ENCODE measurements at places on chromosomes 5 and 9. TPM values are rescaled to one million over a fixed set of nuclear protein-coding genes. Genes with fewer than 3 reads are reported as not detected.

CNTNAP3 gene
- 5.4 TPM for total RNA-seq

NIM1K gene
- 0.23 TPM for total RNA-seq

GABRA1 gene
- total RNA-seq: not detected

GRM6 gene
- total RNA-seq: not detected

PCDHA4 gene
- total RNA-seq: 9.0 TPM

DNA sequence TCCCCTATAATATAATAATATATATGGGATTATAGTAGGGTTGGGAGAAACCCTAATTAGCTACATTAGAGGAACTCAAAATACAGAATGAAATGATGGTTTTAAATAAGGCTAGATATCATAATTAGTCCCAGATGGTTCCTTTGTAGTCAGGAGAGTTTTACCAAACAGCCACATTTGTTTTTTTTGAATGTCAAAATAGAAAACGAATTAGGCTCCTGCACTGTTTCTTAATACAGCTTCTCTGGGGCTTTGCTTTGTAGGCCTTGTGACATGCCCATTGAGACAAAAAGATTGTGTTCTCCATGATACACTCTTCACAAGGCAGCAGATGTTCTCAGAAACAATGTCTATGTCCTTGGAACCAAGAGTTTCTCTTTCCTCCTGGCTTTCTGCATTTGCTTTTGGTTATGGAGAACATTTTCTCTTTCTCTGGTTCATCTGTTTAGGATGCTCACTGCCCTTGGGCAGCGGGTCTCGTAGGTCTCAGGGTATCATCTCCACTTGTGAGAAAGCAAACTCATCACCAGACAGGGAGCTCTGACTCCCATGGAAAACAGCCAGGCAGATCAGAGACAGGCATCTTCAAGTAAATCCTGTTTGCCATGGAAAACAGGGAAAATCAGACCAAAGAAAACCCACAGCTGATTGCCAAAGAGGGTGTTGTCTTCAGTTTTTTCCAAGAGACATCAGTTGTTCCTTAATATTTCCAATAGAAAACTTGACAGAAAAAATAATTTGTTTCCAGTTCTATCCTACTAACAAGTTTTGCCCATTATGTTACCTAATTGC, 54.1 kb upstream of the RPS23 start:
- no peak for DNase-seq

- DNase-seq: no peak
These were observed 110.3 kb downstream of the NXNL2 start for GRCh38 chr9:88645172-88645878.

DNA sequence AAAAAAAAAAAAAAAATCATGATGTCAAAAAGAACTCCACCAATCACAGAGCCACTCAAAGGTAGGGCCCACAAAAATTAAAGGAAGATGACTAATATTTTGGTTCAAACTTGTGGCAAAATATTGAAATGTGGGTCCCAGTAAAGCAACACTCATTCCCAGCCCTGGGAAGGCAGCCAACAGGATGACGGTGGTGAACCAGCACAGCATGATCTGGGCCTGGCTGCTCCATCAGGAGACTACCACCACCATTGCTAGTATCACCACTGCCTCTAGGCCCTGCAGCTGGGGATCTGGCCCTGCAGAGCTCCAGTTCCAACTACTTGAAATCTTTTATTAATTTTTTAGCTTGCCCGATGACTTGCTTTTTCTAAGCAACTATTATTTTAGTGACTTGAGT, 206.8 kb upstream of the ITGA1 start:
- no peak for DNase-seq

DNA sequence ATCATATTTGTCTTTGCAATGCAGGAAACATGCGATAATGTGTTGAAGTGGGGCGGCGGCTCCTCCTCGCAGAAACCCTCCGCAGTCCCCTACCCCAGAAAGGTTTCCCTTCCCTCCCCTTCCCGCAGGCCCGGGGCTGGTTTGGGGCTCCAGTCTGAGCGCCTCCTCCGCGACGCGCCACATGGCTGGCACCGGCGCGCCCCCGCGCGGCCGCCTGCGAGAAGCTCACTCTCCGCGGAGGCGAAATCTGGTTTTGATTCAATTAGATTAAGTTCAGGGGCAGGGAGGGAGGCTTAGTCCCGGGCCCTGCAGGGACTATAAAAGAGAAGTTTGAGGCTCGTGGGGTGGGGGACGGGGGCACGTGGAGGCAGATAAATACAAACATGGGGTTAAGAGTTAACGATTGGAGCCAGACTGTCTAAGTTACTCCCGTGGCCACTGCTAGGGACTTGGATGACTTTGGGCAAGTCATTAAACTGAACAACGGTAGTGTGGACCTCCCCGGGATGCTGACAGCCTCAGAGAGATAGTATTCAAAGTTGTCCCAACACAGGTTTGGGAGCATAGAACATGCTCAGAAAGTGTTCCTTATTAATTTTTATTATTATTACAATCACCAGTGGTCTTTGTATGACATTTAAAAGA, 69.4 kb downstream of the MSX2 start:
- DNase-seq: peak; percentile 73

- no peak for DNase-seq
These were observed 376.9 kb downstream of the CDK5RAP2 start for GRCh38 chr9:120202856-120203654.

- no peak for DNase-seq
These were observed 476.8 kb upstream of the CYLC2 start for GRCh38 chr9:102518324-102518723.

DNA sequence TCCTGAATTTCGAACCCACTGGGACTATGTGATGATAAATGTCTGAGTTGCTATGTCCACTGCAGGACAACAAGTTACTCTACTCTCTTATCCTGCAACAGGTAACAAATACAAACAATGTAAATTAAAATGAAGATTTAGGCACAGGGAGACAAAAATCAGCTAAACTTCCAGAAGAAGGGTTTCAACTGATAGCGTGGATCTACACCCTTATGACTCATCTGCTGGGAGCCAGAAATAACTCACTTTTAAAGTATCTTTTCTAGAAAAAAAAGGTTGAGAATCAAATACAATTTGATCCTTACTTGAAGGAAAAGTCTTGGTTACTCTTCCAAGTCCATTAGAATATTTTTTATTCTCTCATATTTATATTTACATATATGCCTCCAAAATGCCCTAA, 21.4 kb downstream of the PJA2 start:
- no peak for DNase-seq

- no peak for DNase-seq
These were observed 64.9 kb downstream of the PDE4D start for GRCh38 chr5:59828623-59829022.

GRCh38 chr9:135224921-135225541, 137.6 kb downstream of the OLFM1 start:
- DNase-seq: no peak

Measured in neural crest cell (in vitro differentiated cells).